Stimulated activated CD8-positive, alpha-beta memory T cell treated with anti-CD3 and anti-CD28 coated beads, Interleukin-2, amount 100 ng/mL, for 1 hour (primary cell): ENCODE measurements at places on chromosomes 1 and 21.
A peak's percentile ranks its signal among the peaks of the same experiment; 100 is the strongest.

GRCh38 chr1:209890641-209891330, 47.2 kb upstream of the SYT14 start:
- DNase-seq = no peak

DNA sequence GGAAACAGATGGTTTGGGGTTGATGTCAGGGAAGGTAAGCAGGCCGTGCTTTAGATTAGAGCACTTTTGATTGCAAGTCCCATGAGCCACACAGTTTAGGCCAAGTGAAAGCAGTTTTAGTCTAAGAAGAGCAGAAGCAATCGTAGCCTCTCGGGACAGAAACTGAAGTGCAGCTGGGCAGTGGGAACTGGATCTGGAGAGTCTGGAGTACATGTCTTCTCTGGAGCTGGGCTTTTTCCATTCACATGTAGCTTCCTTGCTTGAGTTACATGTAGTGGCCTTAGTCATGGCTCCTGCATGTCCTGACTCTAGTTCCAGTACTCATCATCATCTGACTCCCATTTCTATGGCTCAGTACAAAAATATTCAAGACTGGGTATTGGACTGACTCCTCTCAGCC, 16.7 kb downstream of the CAMTA1 start:
- no peak for DNase-seq

GRCh38 chr1:211135342-211135950, 1.5 kb upstream of the KCNH1 start:
- DNase-seq = no peak

DNA sequence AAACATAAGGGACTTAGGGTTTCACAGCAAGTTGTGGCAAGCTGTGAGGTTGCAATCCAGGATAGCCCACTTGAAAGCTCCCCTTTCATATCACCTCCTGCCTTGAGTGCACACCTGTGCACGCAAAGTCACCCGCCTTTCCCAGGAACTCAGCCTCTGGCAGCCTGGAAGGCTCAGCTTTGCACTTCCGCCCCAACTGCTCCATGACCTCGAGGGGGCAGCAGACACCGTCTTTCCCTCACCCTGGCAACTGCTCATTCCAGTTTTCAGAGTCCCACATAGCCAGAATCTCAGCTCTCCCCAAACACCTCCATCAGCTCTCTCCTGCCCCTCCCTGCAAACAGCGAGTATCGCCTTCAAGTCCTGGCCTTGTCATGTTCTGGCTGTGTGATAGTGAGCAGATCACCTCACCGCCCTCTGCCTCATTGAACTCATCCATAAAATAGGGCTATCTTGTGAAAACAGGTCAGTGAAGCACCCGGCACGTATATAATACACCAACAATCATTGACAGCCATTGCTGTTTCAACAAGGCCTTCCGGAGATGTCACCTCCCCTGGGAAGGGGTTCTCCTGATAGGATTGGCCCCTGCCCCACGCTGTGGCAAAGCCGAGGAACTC, 32.2 kb upstream of the EPB41 start:
- peak; percentile 50 for DNase-seq
